Fibroblast of lung (primary cell): ENCODE measurements at places on chromosomes 12 and 14. TPM values are rescaled to one million over a fixed set of nuclear protein-coding genes. Genes with fewer than 3 reads are reported as not detected.

SIX1 gene
- total RNA-seq, result 1.8 and 8.3 TPM in 2 replicates

ALG10B gene
- total RNA-seq, result 1.8 and 3.6 TPM in 2 replicates

DNA sequence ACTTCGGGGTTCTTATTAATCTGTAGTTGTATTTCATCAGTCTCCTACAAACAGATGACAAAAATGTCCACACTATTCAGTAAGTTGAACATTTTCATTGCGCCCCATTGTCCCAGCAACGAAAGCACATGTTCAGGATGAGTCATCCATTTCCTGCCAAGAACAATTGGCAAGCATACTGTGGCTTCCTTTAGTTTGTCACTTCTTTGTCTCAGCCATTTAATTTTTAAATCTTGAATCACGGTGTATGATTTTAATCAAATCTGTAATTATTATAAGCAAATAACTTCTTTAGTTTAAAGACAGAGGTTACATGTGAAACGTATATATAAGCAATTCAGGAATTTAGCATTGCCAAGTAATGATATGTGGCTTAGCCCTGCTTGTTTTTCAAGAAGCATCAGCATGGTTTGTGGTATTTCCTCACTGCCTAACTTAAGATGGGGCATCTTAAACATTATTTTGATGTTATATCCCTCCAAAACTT lies 211.3 kb upstream of the KRR1 start:
- H3K27me3 ChIP-seq, result no peaks in the 10 kb centered on the region
- H3K36me3 ChIP-seq, result no peaks in the 10 kb centered on the region
- peak; percentile 95 for DNase-seq
- no peak overlapping the region for H3K4me3 ChIP-seq
- peaks cover 33% of the 10 kb centered on the region for H3K4me1 ChIP-seq
- peak overlapping the region; percentile 82 for H3K27ac ChIP-seq

DNA sequence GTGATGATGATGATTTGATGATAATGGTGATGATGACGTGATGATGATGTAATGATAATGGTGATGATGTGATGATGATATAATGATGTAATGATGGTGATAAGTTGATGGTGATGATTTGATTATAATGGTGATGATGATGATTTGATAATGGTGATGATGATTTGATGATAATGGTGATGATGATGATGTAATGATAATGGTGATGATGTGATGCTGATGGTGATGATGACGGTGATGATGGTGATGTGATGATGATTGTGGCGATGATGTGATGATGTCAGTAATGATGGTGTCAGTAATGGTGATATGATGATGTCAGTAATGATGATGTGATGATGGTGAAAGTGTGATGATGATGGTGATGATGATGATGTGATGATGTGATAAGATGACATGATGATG lies 613.4 kb downstream of the AACS start:
- no peak overlapping the region for H3K27ac ChIP-seq
- no peaks in the 10 kb centered on the region for H3K4me1 ChIP-seq
- no peak overlapping the region for H3K4me3 ChIP-seq
- H3K36me3 ChIP-seq, result no peaks in the 10 kb centered on the region
- no peaks in the 10 kb centered on the region for H3K27me3 ChIP-seq

DNA sequence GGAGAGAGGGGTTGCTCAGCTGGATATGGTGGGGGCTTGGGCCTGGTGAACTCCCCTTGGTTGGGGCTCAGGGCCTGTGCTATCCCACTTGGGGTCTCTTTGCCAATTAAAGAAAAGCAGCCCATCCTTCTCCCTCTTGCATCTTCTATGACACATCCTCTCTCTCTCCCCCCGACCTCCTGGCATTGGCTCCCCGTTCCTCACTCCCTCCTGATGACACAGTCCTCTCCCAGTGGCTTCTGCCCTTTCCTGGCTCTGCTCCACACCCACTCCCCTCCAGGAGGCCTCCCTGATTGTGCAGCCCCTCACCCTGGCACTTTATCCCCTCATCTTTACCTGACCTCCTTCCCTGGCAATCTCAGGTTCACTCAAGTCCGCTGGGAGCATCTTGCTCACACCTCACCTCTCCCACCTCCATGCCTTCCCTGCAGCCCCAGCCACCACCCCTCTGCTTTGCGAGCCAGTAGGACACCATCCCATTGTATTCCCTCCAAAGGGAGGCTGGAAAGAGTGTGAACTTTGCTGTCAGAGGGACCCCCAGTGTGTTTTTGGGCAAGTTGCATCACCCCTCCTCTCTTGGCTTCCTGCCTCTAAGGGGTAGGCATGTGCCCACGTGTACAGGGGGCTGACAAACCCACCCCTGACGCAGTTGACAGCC lies 10.7 kb downstream of the KRT80 start:
- no peaks in the 10 kb centered on the region for H3K36me3 ChIP-seq
- H3K4me1 ChIP-seq, result peaks cover 36% of the 10 kb centered on the region
- no peak overlapping the region for H3K4me3 ChIP-seq
- DNase-seq, result no peak

- H3K36me3 ChIP-seq, result no peaks in the 10 kb centered on the region
- no peaks in the 10 kb centered on the region for H3K27me3 ChIP-seq
- H3K4me1 ChIP-seq, result no peaks in the 10 kb centered on the region
- H3K27ac ChIP-seq, result no peak overlapping the region
- no peak for DNase-seq
Observed at GRCh38 chr12:25107920-25108319, 87.0 kb downstream of the DNAI7 start.

DNA sequence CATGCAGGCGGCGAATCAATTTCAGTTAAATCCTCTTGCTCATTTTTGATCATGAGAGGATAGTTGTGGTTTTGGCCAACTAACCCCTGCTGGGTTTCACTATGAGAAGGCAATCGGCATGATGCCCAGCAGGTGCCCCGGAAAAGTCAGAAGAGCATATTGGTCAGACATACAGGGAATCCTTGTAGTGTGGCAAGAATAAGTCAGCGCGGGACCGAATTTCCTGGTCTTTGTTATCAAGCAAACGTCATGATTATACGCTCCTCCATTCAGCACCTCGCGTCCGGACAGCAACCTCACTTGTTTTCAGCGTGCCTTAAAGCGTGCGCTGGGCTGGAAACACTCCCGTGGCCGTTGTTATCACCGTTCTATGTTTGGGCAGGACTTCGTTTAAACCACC lies 1.8 kb downstream of the TBC1D30 start:
- no peaks in the 10 kb centered on the region for H3K36me3 ChIP-seq
- no peak overlapping the region for H3K27ac ChIP-seq
- peaks cover 29% of the 10 kb centered on the region for H3K27me3 ChIP-seq

SLC35F4 gene
- not detected in 2 replicates for total RNA-seq

- H3K27ac ChIP-seq, result no peak overlapping the region
- H3K4me3 ChIP-seq, result no peak overlapping the region
- peak; percentile 5 for DNase-seq
Observed at GRCh38 chr12:106917503-106917902, 38.2 kb upstream of the TMEM263 start.

- H3K4me3 ChIP-seq, result no peak overlapping the region
- no peaks in the 10 kb centered on the region for H3K36me3 ChIP-seq
- H3K27me3 ChIP-seq, result no peaks in the 10 kb centered on the region
- peak; percentile 14 for DNase-seq
- H3K4me1 ChIP-seq, result peaks cover 5% of the 10 kb centered on the region
Observed at GRCh38 chr12:104763168-104763805, 194.8 kb downstream of the SLC41A2 start.

DNA sequence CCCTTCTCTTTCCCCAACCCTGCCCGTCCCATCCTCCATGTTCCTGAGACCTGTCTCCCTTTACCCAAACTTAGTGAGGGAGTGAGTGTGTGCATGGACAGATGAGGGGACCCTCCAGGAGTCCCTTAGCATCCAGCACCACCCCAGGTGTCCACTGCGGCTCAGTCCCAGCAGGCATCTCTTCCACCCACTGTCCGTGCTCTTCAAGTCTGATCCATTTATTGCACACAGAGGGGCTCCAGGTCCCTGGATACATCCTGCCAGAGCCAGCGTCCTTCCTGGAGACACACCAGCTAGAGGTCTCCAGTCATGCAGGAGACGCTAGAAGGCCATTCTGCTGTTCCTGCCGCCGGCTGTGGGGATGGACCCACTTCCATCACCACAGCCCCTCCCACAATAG lies 239.2 kb downstream of the ADGRD1 start:
- no peaks in the 10 kb centered on the region for H3K27me3 ChIP-seq
- H3K27ac ChIP-seq, result no peak overlapping the region
- DNase-seq, result no peak
- H3K4me3 ChIP-seq, result no peak overlapping the region

ADCY4 gene
- 1.3 and 7.4 TPM in 2 replicates for total RNA-seq

ABCC9 gene
- total RNA-seq, result 8.7 and 9.9 TPM in 2 replicates

DNA sequence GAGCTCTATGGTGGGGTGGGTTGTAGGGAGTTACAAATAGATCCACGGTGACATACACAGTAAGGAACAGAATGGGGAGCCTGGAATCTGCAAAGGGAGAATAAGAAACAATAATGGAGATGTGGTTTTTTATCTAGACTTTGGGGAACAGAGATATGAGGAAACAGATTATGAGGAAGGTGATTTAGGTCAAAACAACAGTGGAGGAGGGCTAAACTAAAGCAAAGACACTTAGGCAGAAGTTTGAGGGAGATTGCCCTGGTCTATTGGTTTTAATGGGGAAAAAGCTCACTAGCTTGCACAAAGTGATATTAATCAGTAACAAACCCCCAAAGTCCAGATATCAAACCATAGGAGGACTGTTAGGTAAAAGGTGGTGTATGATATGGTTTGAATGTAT lies 144.5 kb upstream of the DYRK2 start:
- no peaks in the 10 kb centered on the region for H3K36me3 ChIP-seq
- H3K4me3 ChIP-seq, result no peak overlapping the region
- no peak overlapping the region for H3K27ac ChIP-seq
- no peaks in the 10 kb centered on the region for H3K27me3 ChIP-seq
- no peaks in the 10 kb centered on the region for H3K4me1 ChIP-seq

- no peak overlapping the region for H3K27ac ChIP-seq
- H3K4me3 ChIP-seq, result no peak overlapping the region
- DNase-seq, result no peak
- H3K4me1 ChIP-seq, result no peaks in the 10 kb centered on the region
- H3K27me3 ChIP-seq, result peaks cover 36% of the 10 kb centered on the region
- no peaks in the 10 kb centered on the region for H3K36me3 ChIP-seq
Observed at GRCh38 chr12:52321418-52321817, 220 bp upstream of the KRT83 start.

DNA sequence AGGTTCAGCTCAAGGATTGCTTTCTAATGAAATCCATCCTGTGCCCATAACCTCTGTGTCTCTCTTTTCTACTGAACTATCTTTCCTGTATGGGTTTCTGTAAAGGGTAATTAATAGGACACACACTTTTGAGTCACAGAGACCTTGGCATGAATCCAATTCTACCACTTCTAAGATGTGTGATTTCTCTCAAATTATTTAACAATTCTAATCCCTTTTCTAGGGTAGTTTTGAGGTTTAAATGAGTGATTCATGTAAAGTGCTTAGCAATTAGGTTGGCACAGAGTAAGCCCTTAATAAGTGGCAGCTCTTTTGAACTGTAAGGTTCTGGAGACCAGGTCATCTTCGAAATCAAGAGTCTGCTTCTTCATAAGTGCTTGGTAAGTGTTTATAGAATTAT lies 202.7 kb downstream of the RASSF9 start:
- H3K27me3 ChIP-seq, result no peaks in the 10 kb centered on the region
- no peak overlapping the region for H3K27ac ChIP-seq
- no peak for DNase-seq
- H3K36me3 ChIP-seq, result no peaks in the 10 kb centered on the region
- H3K4me1 ChIP-seq, result no peaks in the 10 kb centered on the region

DNA sequence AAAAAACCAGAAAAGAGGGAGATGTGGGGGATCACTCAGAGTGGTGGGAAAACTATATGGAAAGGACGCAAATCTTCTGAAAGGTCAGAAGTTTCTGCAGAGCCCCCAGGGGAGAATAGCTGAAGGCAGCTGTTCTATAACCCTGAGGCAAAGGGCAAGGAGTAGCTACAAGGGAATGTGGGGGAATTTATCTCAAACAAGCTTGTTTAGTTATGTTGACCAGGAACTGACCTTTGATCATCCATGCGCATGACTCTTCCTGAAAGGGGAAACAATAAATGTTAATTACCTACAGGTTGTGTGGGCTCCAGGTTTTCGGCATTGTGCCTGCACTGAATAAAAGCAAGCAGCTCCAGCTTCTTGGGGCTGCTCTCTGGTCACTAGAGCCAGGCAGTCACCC lies 968.5 kb downstream of the AACS start:
- no peaks in the 10 kb centered on the region for H3K27me3 ChIP-seq
- no peaks in the 10 kb centered on the region for H3K36me3 ChIP-seq
- H3K4me1 ChIP-seq, result no peaks in the 10 kb centered on the region

- no peaks in the 10 kb centered on the region for H3K27me3 ChIP-seq
- H3K4me3 ChIP-seq, result no peak overlapping the region
- no peaks in the 10 kb centered on the region for H3K4me1 ChIP-seq
- peaks cover 15% of the 10 kb centered on the region for H3K36me3 ChIP-seq
Observed at GRCh38 chr14:72692696-72693095, 201.2 kb downstream of the DPF3 start.

DNA sequence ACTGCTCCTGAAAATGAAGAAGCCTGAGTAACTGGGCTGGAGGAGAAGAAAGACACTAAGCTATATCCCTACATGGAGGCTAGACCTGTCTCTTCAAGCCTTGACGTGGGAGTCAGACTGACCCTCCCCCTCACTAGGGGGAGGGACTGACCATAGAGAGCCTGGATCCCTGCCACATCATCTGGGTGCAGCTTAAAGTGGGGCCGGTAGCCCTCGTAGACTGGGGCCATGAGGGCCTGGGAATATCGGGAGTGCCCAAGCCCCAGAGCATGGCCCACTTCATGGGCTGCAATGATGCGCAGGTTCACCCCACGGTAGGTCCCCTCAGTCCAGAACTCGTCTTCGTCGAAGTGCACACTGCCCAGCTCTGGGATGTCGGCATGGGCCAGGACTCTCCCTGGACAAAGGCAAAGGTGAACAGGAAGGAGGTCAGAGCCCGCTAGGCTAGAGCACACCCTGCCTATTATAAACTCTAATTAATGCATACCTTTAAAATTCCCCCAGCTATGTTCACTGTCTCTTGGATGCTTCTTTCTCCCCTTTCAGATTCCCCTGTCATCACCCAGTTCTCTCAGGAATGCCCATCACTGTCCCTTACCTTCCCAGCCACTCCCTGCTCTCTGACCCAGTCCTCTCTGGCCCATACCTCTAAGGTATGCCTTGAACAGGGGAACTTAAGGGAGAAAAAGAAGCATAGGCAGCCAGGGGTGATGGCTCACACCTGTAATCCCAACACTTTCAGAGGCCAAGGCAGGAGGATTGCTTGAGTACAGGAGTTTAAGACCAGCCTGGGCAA lies 3.2 kb downstream of the MMP19 start:
- no peak overlapping the region for H3K4me3 ChIP-seq
- H3K4me1 ChIP-seq, result peaks cover 2% of the 10 kb centered on the region
- H3K36me3 ChIP-seq, result peaks cover 5% of the 10 kb centered on the region
- DNase-seq, result no peak
- no peaks in the 10 kb centered on the region for H3K27me3 ChIP-seq

DNA sequence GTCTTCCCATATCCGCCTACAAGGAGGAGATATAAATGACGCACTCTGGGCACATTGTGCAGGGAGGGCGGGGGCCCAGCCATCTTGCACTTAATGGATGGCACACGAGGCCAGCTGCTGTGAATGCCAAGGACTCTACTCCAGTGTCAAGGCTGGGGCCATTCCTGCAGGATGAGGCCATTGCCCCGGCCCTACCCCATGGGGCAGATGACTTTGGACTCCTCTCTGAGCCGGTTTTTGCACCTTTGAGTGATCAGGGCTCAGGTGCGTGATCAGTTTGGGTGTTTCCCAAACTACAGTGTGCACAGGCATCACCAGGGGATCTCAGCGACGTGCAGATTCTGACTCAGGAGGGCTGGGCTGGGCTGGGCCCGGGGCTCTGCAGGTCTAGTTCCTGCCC lies 16.1 kb downstream of the MMAB start:
- no peaks in the 10 kb centered on the region for H3K4me1 ChIP-seq
- H3K4me3 ChIP-seq, result no peak overlapping the region
- peaks cover 14% of the 10 kb centered on the region for H3K27me3 ChIP-seq
